ENCODE measurements at places on chromosomes 6 and 20.

DNA sequence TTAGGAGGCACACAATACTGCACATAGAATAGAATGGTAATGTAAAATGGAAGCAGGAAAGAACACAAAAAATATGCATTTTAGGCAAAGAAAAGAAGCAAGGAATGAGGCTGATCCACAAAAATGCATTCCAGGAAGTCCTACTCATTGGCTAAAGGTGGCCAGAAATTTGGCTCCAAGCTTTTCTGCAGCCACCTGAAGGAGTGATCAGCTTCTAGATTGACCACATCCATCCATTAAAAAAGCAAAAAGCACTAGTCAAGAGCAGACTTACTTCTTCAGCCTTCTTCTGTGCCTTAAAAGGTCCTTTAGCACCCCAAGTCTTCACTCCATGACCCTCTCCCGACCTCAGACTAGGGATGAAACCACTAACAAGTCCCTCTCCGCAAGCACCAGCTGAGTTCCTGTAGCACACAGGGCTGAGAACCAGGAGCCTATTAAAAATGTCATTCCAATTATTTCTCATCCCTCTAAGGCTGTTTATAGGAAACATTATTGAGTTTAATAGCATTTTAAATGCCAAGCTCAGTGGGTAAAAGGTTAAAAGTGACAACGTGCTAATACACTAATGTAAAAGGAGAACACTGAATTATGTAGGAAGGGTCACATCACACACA lies 36.5 kb downstream of the TRAM2 start:
- no peak for DNase-seq

- DNase-seq: no peak
These were observed 134.8 kb downstream of the DTNBP1 start for GRCh38 chr6:15527838-15528617.

DNA sequence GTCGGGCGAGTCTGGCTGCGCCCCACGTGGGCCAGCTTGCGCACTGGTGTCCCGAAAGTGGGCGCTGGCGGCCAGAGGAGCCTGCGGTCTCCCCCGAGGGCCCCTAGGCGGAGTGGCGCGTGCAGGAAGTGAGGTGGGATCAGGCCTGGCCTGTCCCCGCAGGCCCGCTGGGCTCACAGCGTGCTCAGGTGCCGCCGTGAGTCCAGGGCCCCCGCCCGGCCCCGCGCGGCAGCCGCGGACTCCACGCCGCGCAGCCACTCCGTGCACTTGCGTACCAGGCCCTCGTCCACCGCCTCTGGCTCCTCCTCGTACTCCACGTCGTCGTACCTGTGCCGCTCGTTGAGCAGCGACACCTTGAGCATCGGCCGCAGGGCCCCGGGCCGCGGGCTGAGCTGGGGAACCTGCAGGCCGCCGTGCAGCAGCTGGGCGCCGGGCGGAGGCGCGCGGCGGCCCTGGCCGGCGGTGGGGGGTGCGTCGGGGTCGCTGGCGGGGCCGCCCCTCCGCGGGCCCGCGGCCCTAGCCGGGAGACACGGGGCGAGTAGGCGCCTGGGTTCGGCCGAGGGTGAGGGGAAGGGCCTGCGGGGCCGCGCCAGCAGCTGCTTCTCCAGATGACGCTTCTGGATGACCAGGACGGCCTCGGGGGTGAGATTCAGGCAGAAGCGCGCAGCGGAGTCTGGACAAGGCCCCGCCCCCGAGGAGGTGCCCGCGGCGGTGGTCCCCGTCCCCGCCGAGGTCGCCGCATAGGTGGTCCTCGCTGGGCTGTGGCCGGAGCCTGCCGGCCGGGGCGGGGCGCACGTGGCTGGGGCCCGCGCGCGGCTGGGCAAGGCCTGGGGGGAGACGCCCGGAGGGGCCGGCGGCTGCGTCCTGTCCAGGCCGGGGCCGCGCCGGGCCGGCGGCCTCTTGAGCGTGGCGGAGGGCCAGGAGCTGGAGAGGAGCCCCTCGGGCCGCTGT lies 835 bp downstream of the PRR18 start:
- no peak for DNase-seq

DNA sequence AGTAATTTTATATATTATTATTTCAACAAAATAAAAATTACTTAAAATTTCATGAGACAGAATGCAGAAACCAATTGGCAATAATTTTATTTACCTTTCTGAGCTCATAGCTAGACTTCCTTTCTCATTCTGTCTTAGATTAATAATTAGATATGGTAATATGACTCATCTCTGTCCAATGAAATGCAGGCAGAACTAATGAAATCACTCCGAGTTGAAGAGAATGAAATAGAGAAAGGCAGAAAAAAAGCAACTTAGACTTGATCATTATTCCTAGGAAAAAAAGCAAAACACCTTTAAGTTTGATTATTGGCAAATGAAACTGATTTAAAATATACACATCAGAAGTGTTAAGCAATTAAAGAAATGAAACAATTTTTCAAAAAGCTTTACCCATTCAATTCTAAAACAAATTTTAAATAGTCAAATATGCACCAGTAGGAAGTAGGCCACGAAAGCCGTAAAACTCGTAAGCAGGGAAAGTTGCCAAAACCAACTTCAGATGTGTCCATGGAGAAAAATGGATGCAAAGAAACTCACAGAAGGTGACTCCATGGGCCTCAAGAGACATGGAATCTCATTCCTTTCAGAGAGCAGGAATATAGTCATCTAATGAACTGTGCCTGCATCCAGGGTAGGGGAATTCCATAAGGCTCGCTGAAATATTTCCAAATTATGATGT lies 293.8 kb upstream of the RGS17 start:
- no peak for DNase-seq

DNA sequence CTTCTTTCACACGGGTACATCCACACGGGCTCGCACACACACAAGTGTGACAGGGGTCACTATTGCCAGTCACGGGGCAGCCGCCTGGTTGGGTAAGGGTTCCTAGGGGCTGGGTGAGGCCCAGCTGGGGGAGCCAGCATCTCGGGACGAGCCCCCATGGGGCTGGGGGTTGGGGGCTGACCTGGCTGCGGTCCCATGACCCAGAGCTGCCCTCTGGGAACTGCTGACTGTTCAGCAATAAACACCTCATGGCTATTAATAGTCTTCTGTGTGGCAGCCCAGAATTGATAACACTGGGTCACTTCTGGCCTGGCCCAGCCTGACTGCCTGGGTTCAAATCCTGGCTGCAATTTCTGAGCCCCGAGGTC lies 23.8 kb downstream of the VEGFA start:
- DNase-seq: no peak
